ENCODE measurements at places on chromosomes 2 and 18. TPM values are rescaled to one million over a fixed set of nuclear protein-coding genes. Genes with fewer than 3 reads are reported as not detected.

Gene RASGRP3
- total RNA-seq, result 4.4 TPM

Gene ITPRIPL1
- 13.1 TPM for total RNA-seq

GRCh38 chr18:68469049-68469625 is 245.8 kb downstream of the TMX3 start:
- H3K4me1 ChIP-seq, result no peaks in the 10 kb centered on the region
- H3K27ac ChIP-seq, result no peak overlapping the region
- DNase-seq, result no peak
- H3K27me3 ChIP-seq, result no peaks in the 10 kb centered on the region
- no peak overlapping the region for H3K4me3 ChIP-seq

- no peaks in the 10 kb centered on the region for H3K4me1 ChIP-seq
- no peak for DNase-seq
- H3K27ac ChIP-seq, result no peak overlapping the region
- no peak overlapping the region for H3K4me3 ChIP-seq
These were observed 37.5 kb upstream of the ACSL3 start for GRCh38 chr2:222823183-222823930.

DNA sequence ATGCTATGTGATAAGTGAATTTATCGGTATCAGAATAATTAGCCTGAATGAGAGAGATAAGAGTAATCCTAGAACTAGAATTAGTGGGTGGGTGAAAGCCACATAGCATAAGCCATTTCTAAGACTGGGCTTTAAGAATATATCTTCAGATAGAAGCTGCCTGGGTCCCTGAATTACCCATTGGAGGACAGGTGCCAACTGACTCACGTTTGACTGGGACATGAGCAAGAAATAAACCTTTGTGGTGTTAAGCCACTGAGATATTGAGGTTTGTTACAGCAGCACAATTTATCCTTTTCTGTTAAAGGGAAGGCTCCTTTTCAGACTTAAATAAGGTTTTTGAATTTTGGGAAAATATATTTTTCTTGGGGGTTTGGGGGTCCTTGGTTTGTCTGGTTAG is 95.9 kb downstream of the POLE4 start:
- no peak for DNase-seq
- no peaks in the 10 kb centered on the region for H3K27me3 ChIP-seq
- no peaks in the 10 kb centered on the region for H3K36me3 ChIP-seq
- no peaks in the 10 kb centered on the region for H3K4me1 ChIP-seq

All from T-cell (primary cell).